Fibroblast of skin of left biceps (primary cell): ENCODE measurements at places on chromosomes 11 and 22.
A peak's percentile ranks its signal among the peaks of the same experiment; 100 is the strongest.

GRCh38 chr11:32082346-32082986, 8.4 kb upstream of the RCN1 start:
- no peak for DNase-seq

DNA sequence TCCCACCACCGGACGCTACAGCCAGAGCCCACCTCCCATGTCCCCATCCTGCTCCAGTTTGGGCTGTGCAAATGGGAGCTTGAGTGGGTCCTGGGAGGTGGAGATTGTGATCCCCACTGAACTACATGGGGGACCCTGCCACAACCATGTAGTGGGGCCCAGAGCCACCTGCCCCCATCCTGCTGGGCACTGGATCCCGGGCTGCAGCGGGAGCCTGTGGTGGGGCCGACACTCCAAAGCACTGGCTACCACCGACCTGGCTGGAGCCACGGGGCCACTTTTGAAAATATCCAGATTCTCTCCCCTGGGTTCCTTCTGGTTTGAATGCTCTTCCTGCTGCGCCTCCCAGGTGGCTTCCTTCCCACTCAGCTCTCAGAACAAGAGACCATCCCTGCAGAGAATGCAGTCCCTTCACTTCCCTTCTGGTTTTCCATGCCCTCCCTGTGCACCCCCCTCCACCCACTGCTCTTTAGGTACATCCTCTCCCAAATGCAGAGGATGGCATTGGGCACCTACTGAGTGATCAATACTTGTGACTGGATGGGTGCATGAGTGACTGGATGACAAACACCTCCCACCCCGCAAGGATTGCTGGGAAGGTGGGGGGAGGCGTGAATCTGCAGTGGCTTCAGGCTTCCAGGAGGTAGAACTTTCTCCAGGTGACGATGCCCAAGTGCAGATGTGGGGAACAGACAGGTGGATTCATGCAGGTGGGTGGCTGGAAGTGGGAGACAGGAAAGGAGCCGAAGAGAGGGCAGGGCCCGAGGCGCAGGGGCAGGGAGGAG, 846 bp upstream of the UNC93B1 start:
- no peak for DNase-seq

- DNase-seq: no peak
Observed at GRCh38 chr11:18253233-18253632, 4.8 kb upstream of the SAA2 start.

- no peak for DNase-seq
Observed at GRCh38 chr11:133541021-133541719, 8.9 kb upstream of the OPCML start.

- DNase-seq: no peak
Observed at GRCh38 chr11:58060939-58061672, 30.4 kb downstream of the OR6Q1 start.

- DNase-seq: no peak
Observed at GRCh38 chr11:68117853-68118470, 3.2 kb downstream of the CHKA start.

DNA sequence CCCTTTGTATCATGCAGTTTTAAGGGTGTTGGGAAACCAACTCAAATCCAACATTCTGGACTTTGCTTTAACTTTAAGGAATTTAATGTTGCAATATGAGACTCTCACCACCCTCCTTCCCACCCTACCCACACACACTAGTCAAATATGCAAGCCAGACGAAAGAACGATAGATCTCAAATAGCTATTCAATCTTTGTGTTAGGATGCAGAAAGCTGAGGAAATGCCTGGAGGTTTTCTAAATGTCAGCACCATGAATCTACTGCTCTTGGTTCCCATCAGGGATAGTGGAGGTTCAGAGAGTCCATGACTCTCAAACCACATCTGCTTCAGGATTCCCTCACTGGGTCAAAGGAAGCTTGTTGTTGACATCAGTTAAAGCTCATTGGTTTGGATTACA, 33.7 kb downstream of the EXPH5 start:
- peak; percentile 94 for DNase-seq

GRCh38 chr22:32723643-32724042, 77.9 kb upstream of the TIMP3 start:
- DNase-seq: peak; percentile 87

DNA sequence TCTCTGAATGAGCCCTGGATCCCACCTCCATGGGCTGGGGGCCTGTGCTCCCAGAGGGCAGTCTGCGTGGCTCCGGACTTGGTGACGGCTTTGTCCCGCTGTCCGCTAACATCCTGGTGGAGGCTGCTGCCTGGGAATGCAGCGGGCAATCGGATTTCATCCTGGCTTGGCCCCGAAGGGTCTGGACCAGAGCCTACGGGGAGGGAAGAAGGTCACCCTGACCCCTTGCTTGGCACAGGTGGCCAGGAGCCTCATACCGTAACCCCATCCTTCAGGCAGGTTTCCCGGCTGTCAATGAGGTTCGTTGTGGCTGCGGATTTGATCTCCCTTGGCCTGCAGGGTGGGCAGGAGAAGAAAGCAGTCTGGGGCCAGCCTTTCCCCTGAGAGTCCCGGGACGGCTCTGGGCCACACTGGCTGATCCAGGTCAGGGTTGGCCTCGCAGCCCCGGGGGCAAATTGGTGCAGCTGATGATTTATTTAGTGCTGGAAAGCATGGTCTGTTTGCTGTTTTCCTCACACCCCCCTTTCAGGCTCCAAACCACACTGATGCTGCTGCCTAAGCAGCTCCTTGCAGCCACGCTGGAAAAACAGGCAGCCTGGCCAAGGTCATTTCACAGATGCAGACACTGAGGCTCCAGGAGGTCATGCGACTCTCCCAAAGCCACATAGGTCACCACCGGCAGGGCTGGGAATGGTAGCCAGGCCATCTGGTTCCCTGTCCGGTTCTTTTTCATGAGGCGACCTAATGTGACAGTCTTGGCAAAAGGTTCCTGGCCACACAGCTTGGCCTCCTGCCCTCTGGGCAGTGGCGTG, 15.0 kb downstream of the PRDM11 start:
- DNase-seq: no peak

DNA sequence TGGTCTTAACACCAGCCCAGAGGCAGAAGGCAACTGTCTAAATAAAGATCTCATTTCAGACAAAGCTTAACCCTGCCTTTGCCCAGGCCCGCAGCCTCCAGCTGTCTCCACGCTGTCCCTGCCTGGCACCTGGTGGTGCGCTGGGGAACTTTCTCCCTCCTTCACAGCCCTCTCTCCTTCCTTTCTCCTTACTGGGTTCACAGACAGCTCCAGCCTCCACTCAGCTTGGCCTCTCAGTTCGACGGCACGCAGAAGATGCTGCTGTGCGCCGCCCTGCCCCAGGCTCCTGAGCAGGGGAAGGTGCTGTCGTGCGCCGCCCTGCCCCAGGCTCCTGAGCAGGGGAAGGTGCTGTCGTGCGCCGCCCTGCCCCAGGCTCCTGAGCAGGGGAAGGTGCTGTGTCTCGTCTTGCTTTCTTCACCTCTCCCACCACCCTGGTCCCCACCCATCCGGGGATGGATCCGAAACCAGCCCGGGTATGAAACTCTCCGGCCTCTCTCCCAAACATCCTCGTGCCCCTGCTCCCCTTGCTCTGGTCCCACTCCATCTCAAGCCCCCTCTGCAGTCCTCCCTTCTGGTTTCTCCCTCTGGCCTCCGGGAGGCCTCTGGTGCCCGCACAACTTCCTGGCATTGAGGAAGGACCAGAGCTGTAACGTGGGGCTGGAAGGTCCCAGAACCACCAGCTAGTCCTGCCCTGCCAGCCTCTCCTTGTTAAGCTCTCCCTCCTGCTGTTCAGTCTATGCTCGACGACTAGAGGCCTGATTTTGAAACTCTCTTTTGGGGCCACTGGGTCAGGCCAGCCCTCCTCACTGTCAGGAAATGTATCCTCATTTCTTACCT, 22.9 kb upstream of the JAM3 start:
- DNase-seq: no peak

GRCh38 chr22:19518635-19519034, 5.6 kb downstream of the CLDN5 start:
- no peak for DNase-seq

GRCh38 chr11:61331651-61332050, 1.3 kb downstream of the DDB1 start:
- no peak for DNase-seq

GRCh38 chr11:59380263-59381059, 21.8 kb downstream of the OR5AN1 start:
- no peak for DNase-seq

DNA sequence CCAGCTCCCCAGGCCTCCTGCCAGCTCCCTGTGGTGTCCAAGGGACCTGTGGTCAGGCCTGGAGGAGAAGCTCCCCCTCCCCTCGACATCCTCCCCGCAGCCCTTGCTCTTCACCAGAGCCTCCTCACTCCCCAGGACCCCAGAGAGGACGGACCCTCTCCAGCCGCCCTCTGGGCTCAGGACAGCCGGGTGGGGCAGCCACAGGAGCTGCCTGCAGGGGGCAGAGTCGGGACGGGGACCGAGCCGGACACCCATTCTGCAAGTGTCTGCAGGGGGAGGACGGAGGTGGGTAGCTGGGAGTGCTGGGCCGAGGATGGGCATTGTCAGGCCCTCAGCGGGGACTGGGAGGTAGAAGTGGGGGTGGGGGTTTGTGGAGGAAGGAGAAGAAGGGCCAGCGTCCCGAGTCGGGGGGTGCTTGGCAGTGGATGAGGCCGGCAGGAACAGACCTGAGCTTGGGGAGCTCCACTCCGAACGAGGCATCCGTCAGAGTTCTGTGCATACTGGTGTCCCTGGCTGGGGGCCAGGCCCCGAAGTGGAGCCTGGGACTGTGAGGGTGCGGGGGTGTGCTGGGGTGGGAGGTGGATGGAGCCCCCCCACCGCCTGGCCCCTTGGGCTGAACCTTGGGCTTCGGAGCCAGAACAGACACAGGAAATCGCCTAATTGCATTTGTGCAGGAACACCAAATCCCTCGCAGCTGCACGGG, 15.2 kb downstream of the PRR33 start:
- DNase-seq: no peak

DNA sequence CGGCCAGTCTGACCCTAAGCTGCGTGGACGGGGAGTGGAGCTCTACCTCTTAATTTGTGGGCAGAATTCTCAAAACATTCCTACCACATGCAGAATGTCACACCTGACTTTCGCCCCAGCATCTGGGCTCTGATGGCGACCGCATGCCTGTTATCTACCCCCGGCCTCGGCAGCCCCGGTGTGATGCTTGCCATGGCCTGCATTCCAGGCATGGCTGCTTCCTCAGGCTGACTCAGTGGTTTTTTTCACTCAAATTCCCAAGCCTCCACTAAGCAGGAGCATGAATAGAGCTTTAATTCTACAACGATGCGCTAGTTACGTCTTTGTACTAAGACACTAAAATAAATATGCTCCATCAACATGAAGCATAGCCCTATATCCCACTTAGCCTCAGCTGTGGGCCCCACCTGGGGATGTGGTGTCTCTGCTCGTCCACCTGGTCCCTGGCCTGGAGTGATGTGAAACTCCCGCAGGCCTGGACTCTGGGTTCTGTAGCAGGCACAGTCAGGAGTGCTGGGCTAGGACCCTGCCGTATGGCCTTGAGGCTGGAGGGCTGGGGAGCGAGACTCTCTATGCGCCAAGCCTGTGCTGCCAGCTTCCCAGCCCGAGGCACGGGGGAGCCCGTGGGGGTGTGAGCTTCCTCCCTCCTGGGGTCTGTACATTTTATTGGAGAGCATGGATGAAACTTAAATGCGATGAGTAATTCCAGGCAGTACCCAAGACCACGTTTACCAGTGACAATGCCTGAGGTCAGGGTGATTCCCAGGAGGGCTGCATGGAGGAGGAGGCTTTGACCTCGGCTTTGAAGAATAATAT, 153.2 kb downstream of the CTTN start:
- DNase-seq: no peak

DNA sequence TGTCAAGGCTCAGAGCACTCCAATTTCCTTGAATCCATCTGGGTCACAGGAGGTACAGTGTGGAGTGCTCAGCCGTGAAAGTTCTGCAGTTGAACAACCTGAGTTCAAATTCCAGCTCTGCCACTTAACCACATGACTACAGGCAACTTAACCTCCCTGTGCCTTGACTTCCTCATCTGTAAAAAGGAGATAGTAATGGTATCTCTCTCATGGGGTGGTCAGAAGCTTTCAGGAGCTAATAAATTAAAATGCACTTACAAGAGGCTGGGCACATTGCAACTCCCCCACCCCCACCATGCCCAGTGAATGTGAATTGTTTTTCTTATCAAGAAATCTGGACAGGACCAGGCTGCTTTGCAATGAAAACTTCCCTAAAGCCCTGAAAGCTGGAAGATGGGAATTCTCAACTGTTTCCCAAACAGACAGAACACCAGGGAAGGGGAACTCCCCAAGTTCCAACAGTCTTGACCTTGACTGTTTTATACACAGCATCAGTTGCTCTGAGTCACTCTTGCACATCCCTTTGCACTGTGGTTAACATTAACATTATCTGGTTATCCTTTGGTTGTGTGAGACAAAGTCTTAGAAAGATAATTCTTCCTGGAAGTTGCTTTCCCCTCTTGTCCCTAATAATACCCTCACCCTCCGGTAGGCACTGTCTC, 137.0 kb downstream of the SLC1A2 start:
- DNase-seq: no peak

- no peak for DNase-seq
Observed at GRCh38 chr11:125164422-125165110, at the start of gene PKNOX2. TSS of gene PKNOX2 (plus strand) at chr11:125164751. CDS start at chr11:125351306, 186,555 bp downstream.

DNA sequence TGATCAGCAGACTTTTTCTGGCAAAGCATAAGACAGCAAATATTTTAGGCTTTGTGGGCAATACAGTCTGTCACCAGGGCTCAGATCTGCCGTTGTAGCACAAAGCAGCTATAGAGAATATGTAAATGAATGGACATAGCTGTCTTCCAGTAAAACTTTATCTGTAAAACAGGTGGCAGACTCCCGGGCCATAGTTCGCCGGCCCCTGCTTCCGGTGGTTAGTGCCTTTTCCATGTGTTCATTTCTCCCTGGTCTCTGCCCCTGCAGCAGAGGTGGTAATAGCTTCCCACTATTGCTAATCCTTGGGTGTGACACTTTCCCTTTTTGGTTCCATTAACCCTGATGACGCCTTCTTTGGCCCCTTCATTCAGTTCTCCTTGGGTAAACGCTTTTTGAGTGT, 93.7 kb upstream of the LDLRAD3 start:
- DNase-seq: no peak

DNA sequence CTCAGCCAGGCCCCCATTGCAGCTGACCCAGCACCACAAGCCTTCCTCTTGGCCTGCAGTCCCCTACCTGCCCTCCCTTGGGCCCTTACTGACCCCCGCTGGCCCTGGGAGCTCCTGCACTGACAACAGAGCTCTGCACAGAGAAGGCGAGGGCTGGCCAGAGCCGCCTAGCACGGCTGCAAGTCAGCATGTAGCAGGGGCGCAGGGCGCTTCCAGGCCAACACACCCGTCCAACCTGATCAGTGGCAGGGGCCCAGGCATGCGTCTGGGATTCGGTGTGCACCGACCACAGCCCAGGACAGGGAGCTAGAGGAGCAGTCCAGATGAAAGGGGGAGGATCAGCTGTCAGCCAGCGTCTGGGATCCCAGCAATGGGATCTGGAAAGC, 7.6 kb downstream of the WNT7B start:
- DNase-seq: no peak

DNA sequence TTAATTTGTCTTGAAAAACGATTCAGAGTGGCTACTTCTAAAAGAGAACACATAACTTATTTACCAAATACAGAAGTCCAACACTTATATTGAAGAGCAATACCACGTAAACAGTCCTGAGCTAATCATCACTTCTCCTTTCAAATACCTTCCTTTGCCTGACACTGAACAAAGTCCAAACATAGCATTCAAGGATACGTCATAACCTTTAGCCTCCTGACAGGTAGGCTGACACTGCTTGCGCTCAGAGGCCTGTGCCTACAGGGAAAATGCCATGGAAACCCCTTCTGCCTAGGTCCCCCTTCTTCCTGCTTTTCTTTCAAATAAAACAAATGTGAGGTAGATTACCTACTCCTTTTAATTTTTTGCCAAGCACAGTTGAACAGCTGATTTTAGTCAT, 510.0 kb downstream of the INSC start:
- DNase-seq: no peak

GRCh38 chr11:116314006-116314405, 458.8 kb downstream of the BUD13 start:
- DNase-seq: no peak
